Mammary epithelial cell (primary cell): ENCODE measurements at places on chromosomes 6 and 20. TPM values are rescaled to one million over a fixed set of nuclear protein-coding genes. Genes with fewer than 3 reads are reported as not detected.

CST5 gene
- total RNA-seq = not detected

OSTM1 gene
- 80.5 TPM for total RNA-seq

NOX3 gene
- not detected in 2 replicates for total RNA-seq

ID4 gene
- total RNA-seq = not detected in 2 replicates

PRRT1 gene
- 0.94 and 1.4 TPM in 2 replicates for total RNA-seq

SLC4A11 gene
- 10.0 and 20.1 TPM in 2 replicates for total RNA-seq

TRAPPC3L gene
- total RNA-seq = 1.5 TPM

DNA sequence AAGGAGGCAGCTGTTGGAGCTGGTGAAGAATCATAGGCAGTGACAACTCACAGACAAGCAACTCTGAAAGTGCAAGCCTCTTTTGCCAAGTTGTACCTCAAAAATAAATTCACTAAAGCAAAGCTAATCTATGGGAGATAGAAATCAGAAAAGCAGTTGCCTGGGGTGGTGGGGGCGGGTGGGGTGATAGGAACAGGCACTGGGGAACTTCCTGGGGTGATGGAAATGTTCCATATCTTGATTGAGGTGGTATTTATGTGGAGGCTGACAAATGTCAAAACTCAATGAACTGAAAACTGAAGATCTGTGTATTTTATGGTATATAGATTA is 52.4 kb downstream of the ATP9A start:
- no peak for DNase-seq

DNA sequence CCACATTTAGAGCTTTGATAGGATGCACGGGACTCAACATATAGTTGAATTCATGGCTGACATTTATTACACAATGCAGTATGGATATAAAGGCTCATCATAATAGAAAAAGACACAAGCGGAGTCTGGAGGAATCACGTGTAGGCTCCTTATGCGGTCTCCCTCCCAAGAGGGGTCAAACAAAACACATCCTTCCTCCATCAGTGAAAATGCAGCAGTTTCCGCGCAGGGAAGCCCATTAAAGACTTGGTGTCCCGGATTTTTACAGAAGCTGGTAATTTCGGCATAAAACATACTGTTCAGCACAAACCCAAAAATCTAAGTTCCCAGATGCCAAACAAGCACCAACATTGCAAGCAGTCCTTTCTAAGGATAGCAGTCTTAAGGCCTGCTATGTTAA is 1.1 kb downstream of the USP45 start:
- DNase-seq = no peak

DNA sequence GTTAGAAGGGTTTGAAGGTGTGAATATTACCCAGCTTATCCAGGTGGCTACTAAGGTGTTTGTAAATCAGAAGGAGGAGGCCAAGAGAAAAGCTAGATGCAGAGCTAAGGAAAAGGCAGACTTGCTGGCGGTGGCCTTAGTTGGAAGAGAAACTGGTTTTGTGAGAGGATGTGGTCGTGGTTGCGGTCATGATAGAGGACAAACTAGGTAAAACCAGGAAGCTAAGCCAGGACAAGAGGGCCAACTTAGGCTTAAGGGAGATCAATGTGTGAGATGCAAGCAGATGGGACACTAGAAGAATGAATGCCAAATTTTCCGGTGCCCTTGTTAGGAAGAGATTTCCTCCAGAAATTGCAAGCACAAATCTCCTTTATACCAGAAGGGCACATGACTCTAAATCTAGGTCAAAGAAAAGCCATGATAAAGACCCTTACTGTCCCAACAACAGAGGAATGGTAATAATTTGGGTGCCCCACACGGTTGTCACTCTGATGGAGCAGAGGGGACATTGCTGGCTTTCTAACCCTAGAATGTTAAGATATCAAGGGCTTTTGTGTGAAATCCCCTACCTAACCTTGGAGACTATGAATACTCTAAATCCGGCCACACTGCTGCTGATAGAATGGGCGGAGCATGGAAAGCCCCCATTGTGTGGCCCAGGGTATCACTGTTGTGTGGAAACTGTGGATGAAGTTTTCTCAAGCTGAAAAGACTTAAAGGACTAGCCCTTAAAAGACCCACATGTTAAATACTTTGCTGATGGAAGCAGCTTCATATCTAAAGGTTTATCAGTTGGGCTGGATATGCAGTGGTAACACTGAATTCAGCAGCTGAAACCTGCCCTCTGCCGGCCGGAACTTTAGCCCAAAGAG is 7.8 kb downstream of the IL22RA2 start:
- DNase-seq = peak; percentile 25

DNA sequence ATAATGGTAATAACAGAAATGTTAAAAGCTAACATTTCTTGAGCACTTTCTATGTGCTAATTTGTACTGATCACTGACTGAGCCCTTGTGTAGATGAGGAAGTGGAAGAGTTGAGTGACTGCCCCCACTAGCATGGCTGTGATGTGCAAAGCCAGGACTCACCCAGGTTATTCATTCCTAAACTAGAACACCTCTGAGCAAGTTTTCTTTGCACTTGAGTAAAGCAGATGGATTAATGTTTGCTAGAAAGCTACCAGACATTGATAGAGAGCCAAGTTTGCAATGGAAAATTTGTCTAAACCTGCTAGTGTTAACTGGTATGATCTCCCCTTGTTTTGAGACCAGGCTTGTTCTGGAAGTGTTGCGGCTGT is 467.4 kb upstream of the PLCB4 start:
- no peak for DNase-seq

DNA sequence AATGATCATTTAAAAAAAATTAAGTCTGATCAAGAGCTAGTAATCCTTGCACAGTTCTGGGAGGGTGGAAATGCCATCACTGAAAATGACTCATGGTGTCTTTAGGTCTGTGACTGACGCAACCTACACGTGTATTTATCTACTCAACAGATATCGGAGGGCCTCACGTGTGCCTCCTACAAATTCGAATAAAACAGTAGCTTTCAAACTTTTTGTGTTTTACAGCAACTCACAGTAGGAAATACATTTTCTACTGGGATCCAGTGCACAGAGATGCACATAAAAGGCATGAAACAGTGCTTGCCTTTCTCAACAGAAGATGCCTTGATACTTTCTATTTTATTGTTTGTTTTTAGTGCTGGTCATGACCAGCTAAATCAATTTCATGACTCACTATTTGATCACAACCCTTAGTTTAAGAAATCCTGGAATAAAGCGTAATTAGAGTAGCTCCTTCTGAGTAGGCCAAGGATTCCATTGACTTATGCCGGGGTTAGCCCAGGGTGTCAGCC is 210.0 kb upstream of the SNX9 start:
- DNase-seq = peak; percentile 87

DNA sequence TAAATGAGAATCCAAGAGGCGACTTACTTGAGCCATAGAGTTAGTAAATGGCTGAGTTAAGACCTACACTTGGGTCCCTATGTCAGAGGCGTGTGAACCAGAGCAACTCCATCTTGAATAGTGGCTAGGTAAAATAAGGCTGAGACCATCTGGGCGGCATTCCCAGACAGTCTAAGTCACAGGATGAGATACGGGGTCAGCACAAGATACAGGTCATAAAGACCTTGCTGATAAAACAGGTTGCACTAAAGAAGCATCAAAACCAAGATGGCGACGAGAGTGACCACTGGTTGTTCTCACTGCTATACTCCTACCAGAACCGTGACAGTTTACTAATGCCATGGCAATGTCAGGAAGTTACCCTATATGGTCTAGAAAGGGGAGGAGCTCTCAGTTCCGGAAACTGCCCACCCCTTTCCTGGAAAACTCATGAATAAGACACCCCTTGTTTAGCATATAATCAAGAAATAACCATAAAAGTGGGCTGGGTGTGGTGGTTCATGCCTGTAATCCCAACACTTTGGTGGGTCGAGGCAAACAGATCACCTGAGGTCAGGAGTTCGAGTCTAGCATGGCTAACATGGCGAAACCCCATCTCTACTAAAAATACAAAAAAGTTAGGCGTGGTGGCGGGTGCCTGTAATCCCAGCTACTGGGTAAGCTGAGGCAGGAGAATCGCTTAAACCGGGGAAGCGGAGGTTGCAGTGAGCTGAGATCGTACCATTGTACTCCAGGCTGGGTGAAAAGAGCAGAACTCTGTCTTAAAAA is 43.9 kb upstream of the EEF1A1 start:
- DNase-seq = no peak

- peak; percentile 73 for DNase-seq
Measured at GRCh38 chr6:148231572-148231971, 111.1 kb upstream of the SASH1 start.

- no peak for DNase-seq
Measured at GRCh38 chr6:34152042-34152524, 6.2 kb upstream of the GRM4 start.

GRCh38 chr6:15058200-15059061 is 187.4 kb upstream of the JARID2 start:
- no peak for DNase-seq

DNA sequence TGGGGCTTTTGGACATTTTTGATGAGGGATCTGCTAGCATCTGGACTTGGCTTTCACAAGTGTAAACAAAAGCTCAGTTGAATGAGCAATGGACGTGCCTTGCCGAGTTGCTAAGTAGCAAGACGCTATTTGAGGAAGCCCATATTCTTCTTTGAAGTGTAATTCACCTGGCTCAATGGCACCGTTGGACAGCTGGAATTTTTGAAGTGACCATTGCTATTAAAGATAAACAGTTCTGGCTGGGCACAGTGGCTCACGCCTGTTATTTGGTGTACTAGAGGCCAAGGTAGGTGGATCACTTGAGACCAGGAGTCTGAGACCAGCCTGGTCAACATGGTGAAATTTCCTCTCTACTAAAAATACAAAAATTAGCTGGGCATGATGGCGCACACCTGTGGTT is 88.8 kb upstream of the SOX4 start:
- DNase-seq = no peak

DNA sequence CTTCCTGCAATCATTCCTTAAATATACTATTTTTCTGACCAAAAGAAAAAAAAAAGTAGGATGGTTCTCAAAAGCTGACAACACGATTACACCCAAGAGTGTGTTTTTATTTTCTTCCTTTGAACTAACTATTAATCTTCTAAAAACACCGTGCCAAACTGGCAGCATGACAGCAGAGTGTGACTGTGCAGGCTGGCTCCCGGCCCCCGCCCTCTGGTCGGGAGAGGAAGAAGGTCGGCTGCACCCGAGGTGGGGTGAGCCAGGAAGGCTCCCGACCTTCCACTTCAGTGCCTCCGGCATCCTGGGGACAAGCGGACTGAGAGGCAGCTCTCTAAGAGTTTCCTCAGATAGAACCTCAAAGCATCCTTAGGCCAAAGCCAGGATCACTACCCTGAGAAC is 29.2 kb downstream of the SLC22A23 start:
- no peak for DNase-seq

DNA sequence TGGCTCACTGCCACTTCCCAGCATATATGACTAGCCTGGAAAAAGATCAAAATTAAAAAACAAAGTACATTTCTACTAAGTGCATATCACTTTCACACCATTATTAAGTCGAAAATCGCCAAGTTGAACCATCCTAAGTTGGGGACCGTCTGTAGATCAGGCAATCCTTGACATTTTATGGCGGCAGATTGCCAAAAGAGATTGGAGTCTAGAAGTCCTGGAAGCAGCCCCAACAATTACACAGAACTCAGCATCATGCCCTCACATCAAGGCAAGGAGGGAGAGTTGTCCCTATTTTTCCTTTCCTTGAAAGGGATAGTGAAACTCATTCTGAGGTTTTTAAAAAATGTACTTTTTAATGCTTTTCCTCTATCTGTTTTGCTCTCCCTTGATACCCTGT is 30.7 kb downstream of the SLC22A3 start:
- no peak for DNase-seq

- DNase-seq = peak; percentile 75
Measured at GRCh38 chr6:3431994-3432393, 24.9 kb downstream of the SLC22A23 start.
